ENCODE measurements at places on chromosomes 1 and 21.

DNA sequence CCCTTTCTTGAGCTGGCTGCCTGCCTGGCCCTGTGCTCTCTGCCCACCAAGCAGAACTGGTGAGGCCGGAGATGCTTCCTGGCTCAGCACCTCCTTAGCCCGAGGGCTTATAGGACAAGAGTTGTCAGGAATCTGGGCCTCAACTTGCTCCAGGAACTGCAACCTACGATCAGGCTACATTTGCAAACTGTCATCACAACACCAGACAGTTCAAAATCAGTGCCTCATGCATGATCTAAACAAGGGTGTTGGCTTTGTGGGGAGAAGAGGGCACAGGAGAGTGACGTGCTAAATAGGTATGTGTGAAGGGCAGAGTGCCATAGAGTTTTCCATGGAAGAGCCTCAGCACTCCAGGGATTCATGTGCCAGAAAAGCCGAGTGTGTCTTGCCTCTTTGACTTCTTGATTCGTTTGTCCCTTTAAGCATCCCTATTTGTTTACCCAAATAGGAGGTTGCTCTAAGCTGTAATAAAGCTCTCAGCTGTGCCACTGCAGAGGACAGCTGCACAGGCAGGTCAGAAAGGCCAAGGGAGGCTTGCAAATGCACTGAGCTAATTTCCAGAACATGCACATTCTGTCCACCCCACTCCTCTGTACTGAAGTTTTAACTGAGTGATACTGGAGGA, 30.2 kb upstream of the NEK2 start:
- no peak for DNase-seq

- DNase-seq: no peak
Measured at GRCh38 chr1:3024588-3024987, 3.3 kb downstream of the ACTRT2 start.

DNA sequence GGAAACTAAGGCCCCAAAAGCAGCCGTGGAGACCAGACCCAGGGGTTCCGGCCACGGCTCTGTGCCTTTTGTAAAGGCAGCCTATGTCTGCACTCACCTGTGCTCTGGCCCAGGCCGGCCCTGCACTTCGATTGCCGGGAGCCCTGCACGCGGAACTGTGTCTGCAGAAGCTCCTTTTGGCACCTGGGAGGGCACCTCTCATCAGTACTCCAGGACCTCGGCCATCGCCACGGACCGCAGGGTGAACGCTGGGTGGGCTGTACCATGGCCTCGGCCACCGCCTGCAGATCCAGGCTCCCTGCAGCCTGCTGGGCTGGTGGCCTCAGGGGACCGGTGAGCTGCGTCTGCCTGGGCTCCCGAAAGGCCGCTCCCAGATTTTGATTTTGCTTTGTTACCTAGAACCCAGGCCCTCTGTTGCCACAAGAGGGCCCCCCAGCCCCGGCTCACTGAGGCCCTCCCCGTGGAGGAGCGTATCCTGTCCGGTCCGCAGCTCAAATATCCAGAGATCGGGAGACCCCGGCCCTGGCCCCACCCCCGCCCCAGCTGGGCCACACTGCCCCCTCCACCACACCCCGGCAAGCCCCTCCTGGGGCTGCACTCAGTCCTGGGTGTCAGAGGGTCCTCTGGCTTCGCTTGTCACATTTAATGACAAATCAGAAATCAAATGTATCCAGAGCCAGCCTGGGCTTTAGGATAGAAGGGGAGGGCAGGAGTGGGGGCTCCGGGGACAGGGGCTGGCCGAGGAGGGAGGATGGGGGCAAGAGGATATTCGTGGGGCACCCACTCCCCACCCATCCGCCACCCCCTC, 60.2 kb upstream of the PDE9A start:
- peak; percentile 48 for DNase-seq

- no peak for DNase-seq
Measured at GRCh38 chr1:226764533-226764932, 25.5 kb upstream of the ITPKB start.

GRCh38 chr1:20079661-20080305, 9.8 kb downstream of the PLA2G5 start:
- DNase-seq: no peak

DNA sequence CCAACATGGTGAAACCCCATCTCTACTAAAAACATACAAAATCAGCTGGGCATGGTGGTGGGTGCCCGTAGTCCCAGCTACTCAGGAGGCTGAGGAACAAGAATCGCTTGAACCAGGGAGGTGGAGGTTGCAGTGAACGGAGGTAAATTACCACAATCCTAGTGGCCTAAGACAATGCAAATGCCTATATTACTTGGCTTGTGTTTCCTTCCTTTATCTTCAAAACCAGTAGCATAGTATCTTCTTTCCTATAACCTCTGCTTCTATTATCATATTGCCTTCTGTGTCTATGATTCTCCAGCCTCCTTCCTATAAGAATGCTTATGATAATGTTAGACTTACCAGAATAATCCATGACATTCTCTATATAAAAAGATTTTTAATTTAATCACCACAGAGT, 156.2 kb upstream of the RGS18 start:
- DNase-seq: no peak

DNA sequence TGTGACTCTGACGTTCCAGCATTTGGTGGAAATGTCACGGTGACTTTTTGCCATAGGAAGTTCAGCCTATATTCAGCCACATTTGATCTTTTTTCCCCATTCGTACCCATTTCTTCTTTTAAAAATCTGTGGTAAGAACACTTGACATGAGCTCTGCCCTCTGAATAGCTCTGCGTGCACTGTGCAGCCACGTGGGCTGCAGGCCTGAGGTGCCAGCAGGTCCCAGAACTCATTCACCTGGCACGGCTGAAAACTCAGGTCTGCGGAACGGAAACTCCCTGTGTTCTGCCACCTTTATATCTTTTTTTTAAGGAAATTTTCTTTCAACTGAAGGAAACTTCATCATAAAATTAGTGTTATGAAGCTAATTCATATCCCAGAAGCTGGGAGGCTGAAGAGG, 28.6 kb downstream of the CEP104 start:
- no peak for DNase-seq

GRCh38 chr1:246261639-246262038, 245.4 kb downstream of the SMYD3 start:
- DNase-seq: no peak

GRCh38 chr1:183030053-183030452, 6.8 kb downstream of the LAMC1 start:
- peak; percentile 97 for DNase-seq

GRCh38 chr21:32807717-32808380, 36.3 kb upstream of the PAXBP1 start:
- DNase-seq: no peak

DNA sequence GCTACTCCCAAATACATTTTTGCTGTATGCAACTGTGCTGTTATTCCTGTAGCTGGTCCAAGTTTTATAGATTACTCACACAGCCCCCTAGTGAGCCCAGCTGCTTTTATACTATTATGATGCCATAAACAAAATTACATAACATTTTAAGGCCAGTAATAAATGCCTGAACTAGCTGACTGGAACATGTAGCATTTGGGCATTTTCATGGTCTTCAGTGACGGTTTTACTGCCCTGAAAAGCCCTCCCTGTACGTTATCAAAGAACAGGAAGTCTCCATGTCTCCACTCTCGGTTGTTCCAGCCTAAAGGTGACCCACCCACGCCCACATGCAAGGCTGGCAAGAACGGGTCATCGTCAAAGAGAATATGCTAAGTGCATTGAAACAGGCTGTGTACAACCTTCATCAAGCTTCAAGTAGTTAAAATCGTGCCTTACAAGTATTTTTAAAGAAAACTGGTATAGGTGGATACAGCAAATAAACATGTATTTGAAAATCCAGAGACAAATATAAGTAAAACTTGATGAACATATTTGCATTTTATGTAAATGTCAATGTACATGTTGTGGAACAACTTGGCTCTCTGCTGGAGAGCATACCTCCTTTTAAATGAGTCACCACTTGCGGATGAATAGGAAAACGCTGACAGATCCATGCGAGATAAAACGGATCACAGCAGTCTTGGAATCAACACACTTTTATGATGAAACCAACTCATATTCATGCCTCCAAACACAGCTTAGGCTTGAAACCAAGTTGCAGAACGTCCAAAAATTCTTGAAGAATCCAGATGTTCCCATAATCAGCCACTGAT, 520.5 kb downstream of the SMYD3 start:
- DNase-seq: no peak

DNA sequence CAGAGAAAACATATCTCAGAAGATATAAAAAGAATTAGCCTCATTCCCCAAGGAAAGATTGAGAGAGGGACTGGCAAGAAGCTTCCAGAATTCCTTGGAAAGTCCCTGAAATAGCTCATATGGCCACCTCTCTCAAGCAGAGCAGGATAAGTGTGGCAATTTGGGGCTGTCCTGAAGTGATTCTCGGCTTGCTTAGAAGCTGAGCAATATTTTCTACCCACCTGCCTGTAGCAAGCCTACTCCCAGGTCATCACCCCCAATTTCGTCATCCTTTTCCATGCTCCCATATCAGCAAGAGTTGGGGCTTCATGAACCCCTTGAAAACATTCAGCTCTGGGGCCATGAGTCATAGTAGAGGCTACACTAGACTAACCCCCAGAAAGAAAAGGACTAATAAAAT, 131.5 kb downstream of the PLPP3 start:
- DNase-seq: no peak

DNA sequence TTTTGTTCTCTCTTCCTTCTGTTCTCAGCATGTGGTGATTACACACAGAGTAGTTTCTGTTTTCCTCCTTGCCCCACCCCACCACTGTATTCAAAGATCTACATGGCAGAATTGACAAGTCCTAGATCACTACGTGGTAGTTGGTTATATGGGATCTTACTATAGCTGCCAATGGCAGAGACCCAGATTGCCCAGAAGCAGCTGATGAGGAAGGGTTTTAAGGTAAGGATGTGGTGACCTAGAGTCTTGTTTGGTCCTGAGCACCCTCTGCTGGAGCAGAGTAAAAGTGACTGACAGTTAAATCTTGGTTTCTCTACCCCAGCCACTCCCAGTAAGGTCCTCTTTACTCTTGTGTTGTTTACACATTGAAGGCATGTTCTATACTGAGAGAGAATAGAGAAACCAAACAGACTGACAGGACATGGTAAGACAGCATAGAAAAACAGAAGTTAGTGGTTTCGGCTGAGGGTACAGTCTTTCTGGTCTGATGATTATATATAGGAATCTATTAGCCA, 22.8 kb upstream of the STRIP1 start:
- peak; percentile 36 for DNase-seq

DNA sequence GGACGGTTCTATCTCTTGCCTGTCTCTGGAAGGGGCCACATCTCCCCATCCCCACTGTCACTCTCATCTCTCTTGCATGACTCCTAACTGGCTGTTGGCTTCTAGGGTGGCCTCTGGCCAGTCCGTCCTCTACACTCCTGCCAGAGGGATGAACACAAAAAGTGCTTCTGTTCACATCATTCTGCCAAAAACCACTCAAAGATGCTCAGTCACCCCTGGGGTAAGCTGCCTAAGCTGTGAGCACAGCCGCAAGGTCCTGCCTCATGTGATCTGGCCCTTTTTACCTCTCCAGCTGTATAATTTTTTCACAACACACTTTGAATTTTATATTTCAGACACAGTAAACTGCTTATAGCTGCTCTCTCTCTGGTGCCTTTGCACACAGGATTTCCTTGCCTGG, 97.6 kb upstream of the CD34 start:
- DNase-seq: no peak

GRCh38 chr1:58356402-58356801, 190.1 kb downstream of the OMA1 start:
- DNase-seq: no peak

DNA sequence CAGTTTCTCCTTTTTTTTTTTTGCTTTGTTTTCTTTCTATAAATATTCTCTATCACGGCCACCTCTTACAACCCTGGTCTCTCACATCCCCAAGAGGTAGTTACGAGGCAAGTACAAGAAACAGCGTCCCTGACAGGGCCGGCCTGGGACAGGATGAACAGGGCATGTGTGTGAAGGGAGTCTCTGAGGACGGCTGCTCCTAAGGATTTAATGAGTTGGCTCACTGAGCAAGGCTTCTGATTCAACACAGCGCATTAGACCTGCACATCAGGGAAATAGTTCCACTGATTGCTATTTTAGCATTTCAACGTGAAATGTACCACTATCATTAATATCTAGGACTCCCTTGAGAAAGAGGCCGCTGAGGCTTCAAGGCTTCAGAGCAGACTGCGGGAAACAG, 54.0 kb downstream of the NTPCR start:
- DNase-seq: no peak

- DNase-seq: no peak
Measured at GRCh38 chr1:101592845-101593244, 356.0 kb downstream of the S1PR1 start.

GRCh38 chr1:185404907-185405568, 88.0 kb upstream of the IVNS1ABP start:
- no peak for DNase-seq

GRCh38 chr1:76463849-76464248, 389.3 kb downstream of the ST6GALNAC3 start:
- DNase-seq: no peak

DNA sequence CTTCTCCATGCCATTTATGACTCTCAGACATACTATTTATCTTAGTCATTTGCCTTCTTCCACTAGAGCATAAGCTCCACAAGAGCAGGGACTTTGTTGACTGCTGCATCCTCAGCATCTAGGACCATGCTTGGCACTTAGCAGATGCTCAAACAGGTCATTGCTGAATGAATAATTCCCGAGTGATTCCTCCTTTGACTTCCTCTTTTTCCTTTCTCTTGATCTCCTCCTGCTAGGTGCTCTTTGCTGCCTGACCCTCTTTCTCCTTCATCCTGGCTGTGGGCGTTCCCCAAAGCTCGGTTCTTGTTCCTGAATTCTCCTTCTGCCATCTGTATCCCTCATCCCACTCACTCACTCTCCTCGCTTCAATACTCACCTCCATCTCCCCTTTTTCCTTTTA, 23.5 kb downstream of the SYT6 start:
- DNase-seq: no peak

DNA sequence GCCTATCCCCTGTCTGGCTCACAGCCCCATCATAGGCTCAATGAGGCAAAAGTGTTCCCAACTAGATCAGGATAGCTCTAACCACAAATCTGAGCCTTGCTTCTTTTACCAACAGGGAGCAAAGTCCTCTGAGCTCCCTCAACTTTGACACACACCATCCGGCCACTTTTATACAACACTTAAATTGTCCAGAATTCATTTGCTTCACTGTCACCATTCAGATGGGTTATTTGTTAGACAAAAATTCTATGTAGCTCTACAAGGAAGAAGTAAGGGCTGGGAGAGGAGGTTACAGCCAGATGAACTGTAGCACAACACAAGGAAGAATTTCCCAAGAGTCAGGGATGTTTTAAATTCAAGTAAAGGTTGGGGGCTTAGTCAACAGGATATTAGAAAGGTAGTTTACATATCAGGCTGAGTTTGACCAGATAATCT, 50.8 kb downstream of the TGFBR3 start:
- peak; percentile 75 for DNase-seq

GRCh38 chr21:31354604-31355443, 10.8 kb upstream of the TIAM1 start:
- no peak for DNase-seq

DNA sequence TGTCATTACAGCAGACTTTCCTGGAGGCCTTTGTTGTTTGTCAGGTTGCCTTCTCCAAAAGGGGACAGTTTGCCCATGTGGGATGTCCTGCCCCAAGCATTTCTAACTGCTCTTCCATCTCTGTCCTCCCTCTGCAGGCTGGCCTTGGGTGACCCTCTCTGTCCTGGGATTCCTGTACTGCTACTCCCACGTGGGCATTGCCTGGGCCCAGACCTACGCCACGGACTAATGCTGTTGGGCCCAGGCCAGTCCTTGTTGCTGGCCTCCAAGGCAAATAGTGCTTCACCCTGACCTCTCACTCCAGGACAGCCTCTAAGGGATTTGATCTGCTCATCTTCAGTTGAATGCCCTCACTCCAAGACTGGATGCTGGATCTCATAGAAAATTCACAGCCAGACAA, 345.4 kb downstream of the HHAT start:
- no peak for DNase-seq

- no peak for DNase-seq
Measured at GRCh38 chr1:68024635-68025338, 25.6 kb downstream of the DIRAS3 start.
